ENCODE measurements at places on chromosomes 6 and 20.

GRCh38 chr6:169677096-169677495, 24.7 kb downstream of the WDR27 start:
- no peak for DNase-seq

DNA sequence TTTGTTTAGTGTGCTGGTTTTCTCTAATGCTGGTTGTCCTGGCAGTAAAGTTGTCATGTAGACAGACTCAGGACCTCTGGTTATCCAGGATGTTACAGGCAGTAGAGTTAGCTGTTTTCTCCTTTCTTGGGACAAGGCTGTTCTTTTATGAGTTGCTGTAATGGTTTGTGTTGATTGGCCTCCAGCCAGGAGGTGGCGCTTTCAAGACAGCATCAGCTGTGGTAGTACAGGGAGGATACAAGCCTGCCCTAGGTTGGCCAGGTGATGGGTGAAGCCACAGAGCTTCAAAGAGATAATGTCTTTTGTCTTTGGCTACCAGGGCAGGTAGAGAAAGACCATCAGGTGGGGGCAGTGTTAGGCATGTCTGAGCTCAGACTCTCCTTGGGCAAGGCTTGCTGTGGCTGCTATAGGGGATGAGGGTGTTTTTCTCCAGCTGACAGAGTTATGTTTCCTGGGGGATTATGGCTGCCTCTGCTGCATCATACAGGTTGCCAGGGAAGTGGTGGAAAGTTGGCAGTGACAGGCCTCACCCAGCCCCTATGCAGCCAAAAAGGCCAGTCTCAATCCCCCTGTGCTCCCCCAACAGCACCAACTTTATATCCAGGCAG, 127.2 kb upstream of the TAB2 start:
- DNase-seq: no peak

DNA sequence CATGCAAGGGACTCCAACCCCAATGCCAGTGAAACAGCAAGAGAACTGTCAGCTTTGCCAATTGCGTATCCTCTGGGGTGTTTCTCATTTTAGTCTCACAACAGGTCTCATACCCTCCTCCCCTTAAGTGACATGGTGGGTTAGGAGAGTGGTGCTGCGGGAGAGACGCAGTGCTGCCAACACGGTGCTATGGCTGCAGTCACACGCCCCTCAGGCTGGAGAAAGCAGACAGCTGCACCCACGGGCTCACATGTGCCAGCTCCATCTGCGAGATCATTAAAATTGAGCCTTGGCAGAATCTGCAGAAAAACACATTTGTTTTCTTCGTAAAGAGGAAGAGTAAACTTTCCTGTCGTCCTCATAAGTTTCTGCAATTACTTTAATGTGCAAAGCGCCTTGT, 114.7 kb downstream of the ANKRD60 start:
- no peak for DNase-seq

DNA sequence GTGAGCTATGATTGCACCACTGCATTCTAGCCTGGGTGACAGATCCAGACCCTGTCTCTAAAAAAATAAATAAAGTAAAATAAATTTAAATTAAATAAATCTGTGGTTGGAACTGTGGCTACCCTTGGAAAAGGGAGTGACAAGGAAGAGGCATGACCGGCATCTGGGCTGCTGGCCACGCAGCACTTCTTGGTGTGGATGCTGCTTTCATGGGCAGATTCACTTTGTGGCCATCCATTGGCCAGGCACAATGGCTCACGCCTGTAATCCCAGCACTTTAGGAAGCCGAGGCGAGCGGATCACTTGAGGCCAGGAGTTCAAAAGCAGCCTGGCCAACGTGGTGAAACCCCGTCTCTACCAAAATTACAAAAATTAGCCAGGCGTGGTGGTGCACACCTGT, 16.1 kb downstream of the EBF4 start:
- no peak for DNase-seq

GRCh38 chr6:75029333-75029732, 176.5 kb downstream of the COL12A1 start:
- DNase-seq: no peak

GRCh38 chr6:144075187-144075586, 20.2 kb downstream of the SF3B5 start:
- no peak for DNase-seq

DNA sequence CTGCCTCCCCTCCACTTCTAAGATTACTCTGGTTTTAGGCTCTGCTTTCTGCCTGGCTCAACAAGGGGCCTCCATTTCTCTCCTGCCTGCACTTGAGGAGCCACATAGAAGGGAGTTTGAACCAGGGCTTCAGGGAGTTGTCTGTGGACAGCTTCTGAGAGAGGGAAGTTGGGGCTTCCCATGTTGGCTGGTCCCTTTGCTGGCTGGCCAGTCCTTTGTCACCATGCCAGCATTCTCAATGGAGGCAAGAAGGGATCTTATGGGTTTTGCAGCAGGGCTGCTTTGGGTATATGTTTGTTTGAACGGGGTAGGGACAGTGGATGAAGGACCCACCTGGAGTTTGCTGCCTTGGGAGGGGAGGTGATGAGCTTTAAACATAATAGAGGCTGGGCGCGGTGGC, 124.9 kb downstream of the CARMIL1 start:
- DNase-seq: no peak

DNA sequence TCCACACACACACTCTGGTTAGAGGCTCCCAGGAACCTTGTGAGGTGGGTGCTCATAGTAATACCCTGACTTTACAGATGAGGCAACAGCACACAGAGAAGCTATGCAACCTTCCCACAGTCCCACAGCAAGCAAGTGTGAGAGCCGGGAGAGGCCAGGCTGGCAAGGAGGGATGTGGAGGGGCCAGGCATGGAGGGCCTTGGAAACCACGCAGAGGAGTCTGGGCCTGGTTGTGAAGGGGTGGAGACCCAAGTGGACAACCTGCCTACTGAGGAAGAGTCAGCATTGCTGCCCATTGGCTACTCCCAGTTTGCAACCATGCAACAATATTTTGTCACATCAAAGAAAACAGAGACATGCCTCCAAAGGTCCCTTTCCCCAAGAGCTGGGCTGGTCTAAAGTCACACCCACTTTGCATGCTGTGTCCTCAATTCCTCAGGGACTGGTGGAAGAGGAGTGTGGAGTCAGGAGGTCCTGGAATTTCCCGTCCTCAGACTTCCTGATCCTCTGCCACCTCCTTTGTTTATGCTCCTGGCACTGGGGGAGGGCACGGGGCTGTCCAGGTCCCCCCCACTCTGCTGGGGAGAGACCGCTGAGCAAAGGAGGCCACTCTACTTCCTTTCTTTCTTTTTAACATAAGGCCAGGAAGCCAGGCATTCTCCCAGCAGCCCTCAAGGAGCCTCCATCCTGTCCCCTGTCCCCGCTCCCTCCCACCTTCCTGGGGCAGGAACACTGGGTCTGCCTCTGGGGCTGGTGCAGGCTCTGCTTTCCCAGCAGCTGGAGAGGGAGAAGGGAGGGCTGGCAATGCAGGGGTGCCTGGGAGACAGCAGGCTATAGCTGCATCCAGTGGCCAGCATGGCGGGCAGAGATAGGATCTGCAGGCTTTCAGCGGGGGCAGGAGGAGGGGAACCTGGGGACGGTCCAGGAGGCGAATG, 68.3 kb downstream of the NOL4L start:
- DNase-seq: no peak

DNA sequence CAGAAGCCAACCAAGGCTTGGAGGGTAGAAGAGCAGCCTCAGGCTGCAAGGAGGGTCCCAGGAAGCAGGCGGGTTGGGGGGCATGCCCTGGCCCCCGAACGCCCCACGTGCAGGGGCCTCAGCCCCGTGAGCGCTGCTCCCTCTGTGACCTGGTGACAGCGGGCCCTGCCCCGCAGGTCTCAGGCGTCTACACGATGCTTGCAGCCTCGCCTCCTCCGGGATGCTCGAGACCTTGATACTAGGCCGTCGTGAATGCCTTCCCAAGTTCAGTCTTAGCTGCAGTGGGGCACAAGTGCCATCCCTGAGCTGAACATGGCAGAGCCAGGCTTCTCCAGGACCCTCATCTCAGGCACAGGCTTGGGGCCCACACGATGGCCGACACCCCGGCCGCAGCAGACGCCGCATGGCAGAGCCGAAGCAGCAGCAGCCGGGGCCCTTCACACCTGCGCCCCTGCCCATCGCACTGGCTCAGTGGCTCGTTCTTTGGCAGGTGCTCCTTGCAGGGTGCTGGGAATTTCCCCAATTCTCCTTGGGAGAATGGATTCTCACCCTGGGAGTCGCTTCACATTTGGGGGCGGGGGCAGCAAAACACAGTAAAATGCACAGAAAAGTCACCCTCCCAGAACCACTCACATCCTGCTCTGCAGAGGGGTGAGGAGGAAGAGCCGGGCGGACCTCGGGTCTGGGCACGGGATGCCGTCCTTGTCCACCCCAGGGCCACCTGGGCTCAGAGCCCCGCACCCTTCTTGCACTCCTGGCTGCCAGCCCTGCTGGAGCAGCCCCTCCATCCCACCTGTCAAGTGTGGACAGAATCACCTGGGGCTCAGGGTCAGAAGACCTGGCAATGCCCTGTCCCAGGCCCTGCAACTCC, 161.8 kb downstream of the DLL1 start:
- DNase-seq: no peak

GRCh38 chr6:151286214-151286613, 46.4 kb downstream of the AKAP12 start:
- DNase-seq: no peak

- DNase-seq: no peak
Observed at GRCh38 chr6:122726649-122727048, 52.9 kb upstream of the FABP7 start.

All from glomerular endothelial cell (primary cell).